ENCODE measurements at places on chromosomes 11 and 22.

DNA sequence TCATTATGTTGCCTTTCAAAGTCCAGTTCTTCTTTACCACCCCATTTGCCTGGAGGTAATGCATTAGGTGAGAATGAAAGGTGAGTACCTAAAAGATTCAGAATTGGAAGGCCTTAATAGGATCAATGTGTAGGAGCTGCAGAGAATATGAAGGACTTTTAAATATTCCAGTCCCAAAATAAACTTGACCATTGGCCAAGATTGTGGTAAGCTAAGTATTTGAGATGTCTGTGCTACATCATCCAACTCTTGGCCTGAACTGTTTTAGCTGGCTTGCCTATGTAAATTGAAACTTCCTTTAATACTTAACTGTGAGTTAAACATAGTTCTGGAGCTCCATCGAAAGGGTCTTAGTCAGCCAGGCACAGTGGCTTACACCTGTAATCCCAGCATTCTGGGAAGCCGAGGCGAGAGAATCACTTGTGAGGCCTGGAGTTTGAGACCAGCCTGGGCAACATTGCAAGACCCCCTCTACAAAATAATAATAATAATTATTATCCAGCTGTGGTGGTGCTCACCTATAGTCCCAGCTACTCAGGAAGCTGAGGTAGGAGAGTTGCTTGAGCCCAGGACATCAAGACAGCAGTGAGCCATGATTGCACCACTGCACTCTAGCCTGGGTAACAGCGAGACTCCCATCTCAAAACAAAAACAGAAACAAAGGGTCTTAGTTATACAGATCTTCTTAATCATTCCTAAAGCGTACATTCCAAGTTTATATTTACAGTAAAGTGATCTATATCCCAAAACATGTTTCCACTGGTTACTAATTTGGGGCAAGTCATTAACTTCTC is 29.8 kb downstream of the MTMR3 start:
- DNase-seq: peak; percentile 91

DNA sequence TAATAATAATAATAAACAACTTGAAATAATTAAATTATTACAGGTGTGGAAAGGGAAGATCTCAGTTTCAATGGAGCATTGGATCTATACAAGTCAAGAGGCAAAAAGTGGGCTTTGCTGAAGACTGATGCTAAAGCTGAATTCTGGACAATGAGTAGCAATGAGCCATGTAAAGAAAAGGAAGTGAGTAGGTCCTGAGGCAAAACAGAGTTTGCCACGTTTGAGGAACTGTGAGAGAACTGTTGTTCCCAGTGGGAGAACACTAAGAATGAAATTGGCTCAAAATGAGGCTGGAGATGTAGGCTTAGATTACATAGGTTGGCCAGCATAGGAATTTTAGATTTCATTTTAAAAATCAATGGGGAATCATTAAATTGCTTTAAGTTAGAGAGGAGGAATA is 33.9 kb upstream of the TEAD1 start:
- DNase-seq: no peak

GRCh38 chr11:30710221-30710620 is 124.1 kb upstream of the MPPED2 start:
- DNase-seq: no peak

GRCh38 chr11:86722006-86722405 is 49.6 kb upstream of the ME3 start:
- peak; percentile 80 for DNase-seq

DNA sequence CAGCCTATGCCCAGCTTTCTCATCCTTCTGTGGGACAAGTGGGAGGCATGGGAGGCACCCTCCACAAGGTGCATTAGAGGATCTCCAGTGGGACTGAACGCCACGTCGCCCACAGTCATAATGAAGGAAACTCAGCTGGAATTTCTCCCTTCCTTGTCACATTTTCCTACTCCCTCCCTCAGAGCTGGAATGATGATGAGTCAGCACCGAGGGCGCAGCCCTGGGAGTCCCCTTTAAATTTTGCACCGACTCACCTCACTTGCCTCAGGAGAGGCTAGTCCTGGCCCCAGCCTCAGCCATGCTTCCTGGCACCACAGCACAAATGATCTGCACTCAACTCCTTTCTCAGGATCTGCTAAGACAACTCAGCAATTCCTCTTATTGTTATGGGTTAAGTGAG is 34.3 kb downstream of the DBX1 start:
- DNase-seq: peak; percentile 47

DNA sequence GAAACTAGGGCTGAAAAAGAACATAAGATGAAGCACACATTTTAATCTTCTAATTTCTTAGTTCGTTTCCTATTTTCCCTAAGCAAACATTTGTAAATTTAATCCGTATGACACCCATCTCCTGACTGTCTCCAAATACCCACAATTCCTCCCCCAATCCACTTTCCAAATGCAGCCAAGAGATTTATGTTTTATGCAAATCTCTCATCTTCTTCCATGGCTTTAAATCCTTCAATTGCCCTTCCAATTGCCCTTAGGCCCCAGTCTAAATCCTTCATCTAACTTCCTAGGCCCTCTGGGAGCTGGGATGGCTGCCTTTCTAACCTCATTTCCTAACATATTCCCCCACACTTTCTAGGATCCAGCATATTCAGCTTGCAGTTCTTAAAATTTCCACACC is 18.0 kb upstream of the POU2AF1 start:
- DNase-seq: no peak

- DNase-seq: peak; percentile 28
Measured at GRCh38 chr11:112605093-112605666, 344.5 kb upstream of the PLET1 start.
